ENCODE measurements at places on chromosomes 2 and 18. TPM values are rescaled to one million over a fixed set of nuclear protein-coding genes. Genes with fewer than 3 reads are reported as not detected.

The RALBP1 gene
- 79.3 TPM for total RNA-seq

The PCARE gene
- total RNA-seq = not detected

The MCEE gene
- total RNA-seq = 6.6 TPM

The KLHL30 gene
- 0.85 TPM for total RNA-seq

The DSG4 gene
- total RNA-seq = not detected

The RNF152 gene
- 31.6 TPM for total RNA-seq

The DES gene
- total RNA-seq = not detected

The C2orf76 gene
- total RNA-seq = 3.4 TPM

The CYTIP gene
- not detected for total RNA-seq

The GEN1 gene
- 2.4 TPM for total RNA-seq

The ELMOD3 gene
- 7.7 TPM for total RNA-seq

The OR6B2 gene
- total RNA-seq = not detected

The RNF144A gene
- 1.7 TPM for total RNA-seq

The CNGA3 gene
- not detected for total RNA-seq

The STK11IP gene
- 15.1 TPM for total RNA-seq

The COMMD1 gene
- total RNA-seq = 33.3 TPM

The CMPK2 gene
- 1.4 TPM for total RNA-seq

The UGT1A5 gene
- 0.24 TPM for total RNA-seq

The SLC14A1 gene
- total RNA-seq = not detected

The GREB1 gene
- total RNA-seq = 0.21 TPM
